ENCODE measurements at places on chromosomes 1 and 21. TPM values are rescaled to one million over a fixed set of nuclear protein-coding genes. Genes with fewer than 3 reads are reported as not detected.

DNA sequence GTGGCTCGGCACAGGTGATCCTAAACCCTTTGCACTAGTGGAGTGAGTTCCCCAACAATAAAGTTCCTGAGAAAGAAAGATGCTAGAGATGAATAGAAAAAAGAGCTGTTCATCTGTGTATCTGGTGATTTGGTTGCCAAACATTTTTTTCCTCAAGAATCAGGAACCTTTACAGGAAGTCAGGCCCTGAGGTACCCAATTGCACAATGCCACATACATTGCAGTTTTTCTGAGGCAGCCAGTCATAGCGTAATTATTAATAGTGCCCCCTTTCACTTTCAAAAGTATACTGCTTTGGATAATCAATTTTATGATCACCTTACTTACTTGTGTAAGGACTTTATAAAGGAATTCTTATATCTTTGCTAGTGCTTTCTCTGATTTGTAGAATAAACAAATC, 346.3 kb upstream of the POU3F1 start:
- DNase-seq = no peak

GRCh38 chr1:31600641-31601040, 16.8 kb upstream of the HCRTR1 start:
- DNase-seq = no peak

GRCh38 chr1:174262349-174263241, 103.3 kb downstream of the RABGAP1L start:
- peak; percentile 49 for DNase-seq

DNA sequence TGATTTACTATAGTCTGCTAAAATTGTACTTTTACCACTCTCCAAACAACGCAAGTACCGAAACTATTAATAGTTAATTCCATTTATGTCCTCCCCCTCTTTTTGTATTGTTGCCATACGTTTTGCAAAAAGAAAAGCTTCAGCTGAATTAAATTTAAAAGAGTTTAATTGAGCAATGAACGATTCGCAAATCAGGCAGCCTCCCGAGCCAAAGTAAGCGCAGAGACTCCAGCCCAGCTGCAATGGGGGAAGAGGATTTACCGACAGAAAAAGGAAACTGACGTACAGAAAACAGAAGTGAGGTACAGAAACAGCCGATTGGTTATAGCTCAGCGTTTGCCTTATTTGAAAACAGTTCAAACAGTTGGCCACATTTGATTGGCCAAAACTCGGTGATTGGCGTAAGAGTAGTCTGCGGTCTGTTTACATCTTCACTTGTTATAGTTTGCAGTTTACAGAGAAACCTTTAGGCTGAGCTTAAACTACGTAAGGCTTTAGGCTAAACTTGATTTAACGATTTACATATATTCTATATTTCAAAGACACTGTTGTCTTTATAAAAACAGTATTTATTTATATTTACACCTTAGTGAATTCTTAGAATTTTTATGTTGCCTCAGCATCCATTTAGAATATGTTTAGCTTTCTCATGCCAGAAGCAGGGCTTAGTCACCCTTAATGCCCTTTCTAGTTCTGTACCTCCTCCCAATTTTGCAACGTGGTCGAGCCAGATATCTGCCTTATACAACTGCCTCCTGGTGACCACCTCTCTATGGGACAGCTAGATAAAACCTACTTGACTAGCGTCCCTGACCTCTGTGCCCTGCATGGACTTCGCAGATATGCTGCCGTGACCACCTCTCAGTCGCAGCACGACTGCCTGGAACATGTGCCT, 23.8 kb downstream of the CR1 start:
- DNase-seq = no peak

DNA sequence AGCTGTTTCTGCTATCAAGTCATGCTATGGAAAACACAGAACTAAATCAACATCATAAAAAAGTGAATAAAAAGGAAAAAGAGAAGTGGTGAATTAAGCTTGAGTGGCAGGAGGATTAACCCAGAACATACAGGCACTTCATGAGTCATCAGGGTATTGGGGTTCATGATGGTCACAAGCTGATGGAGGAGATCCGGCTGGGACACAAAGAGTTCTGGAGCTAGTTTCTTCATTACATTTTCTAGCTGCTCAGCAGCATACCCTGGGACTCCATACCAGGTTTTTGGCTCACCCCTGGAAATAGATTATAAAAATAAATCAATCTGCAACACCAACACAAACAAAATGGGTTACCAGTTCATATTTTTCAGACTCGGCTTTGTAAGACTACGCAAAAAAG, 42.5 kb upstream of the SYT2 start:
- peak; percentile 51 for DNase-seq

KRTAP13-2 gene
- polyA plus RNA-seq = not detected

GSTM5 gene
- 44.7 TPM for polyA plus RNA-seq

KRTAP7-1 gene
- polyA plus RNA-seq = not detected

SPRR1A gene
- not detected for polyA plus RNA-seq

Data from left kidney (tissue), 8 donors.